ENCODE measurements at places on chromosomes 11 and 22.

GRCh38 chr11:16225623-16226022 lies 130.7 kb downstream of the SOX6 start:
- DNase-seq, result no peak

GRCh38 chr11:94134651-94135512 lies 6.2 kb downstream of the PANX1 start:
- DNase-seq, result peak; percentile 58

DNA sequence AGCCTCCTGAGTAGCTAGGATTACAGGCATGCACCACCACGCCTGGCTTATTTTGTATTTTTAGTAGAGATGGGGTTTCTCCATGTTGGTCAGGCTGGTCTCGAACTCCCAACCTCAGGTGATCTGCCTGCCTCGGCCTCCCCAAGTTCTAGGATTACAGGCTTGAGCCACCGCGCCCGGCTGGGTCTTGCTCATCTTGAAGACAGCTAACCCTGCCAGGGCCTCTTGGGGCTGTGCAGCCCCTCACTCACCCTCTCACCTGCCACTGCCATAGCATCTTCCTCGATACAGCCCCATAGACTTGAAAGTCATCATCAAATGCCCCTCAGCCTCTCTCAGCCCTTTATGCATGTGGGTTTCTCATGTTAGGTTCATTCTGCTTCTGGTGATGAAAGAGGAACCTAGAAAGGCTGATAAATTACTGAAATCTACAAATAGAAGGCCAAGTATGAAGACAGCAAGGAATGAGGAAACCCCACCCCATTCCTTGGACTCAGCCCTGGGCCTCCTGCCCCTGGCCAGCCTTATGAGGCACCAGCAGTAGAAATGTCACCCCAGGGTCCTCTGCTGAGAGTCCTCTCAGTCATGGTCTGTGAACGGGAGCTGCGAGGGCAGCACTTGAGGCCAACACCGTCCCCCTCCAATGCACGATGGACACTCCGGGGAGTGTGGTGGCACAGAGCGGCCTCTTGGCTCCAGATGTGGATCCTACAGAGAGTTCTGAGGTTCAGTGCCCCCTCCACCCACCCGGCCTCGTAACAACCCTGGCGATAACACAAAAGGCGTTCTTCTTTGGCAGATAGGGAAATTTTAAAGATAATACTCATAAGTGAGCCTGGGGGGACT lies 24.8 kb downstream of the SCGB1A1 start:
- no peak for DNase-seq

DNA sequence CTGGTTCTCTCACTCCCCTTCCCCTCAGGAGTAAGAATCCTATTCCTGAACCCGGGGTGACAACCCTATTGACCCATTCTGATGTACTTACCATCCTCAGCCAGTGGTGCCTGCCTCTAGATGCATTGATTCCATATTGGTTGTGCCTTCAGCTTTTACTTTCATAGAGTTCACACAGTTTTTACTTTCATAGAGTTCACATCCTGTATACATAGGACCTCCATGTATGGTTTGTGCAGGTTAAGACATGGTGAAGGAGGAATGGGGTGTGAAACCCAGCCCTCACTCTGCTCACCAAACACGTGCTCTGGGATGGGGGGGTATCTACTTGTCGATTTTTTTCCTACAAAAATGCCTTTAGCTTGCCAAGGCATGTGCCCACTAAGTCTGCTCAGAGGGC lies 105.6 kb upstream of the TBCEL start:
- DNase-seq, result no peak

DNA sequence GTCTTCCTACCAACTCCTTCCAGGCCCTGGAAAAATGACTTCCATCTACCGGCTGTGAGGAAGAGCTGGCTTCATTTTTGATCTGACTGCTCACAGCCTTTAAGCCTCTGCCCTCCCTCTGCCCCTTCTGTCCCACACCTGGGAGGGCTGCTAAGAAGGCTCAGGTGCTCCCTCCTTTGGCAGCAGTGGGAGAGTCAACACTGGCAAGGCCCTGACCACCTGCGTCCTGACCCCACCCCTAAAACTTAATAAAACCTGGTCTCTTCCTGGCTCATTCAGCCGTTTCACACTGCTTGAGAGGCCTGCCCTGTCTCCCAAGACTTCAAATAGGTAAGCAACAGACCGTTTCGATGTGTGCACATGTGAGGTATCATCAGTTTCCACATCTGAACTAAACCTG lies 52.1 kb upstream of the NFRKB start:
- DNase-seq, result no peak

DNA sequence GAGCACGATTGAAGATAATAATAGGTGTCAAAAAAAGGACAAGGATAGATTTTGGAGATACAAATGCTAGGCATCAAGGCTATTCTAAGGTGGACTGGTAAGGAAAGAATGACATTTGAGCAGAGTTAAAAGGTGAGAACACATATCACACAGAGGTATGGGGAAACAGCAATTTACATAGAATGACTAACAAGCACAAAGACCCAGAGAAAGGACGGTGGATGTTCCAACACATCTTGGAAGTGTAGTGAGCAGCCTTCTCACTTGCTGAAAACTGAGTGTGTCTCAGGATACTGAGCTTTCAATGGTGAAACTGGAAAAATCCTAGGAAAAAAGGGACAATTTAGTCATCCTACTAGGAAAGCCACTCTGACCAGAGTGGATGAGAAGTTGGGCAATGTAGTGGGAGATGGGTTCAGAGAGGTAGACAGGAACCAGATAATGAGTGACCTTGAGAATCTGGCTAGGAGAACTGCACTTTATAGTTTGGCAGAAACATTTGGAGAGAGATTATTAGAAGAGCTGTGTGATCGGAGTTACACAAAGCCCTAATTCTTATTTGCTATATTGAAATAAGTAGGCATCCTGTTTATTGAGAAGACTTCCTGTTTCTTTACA lies 706.0 kb downstream of the KCNA4 start:
- DNase-seq, result no peak

DNA sequence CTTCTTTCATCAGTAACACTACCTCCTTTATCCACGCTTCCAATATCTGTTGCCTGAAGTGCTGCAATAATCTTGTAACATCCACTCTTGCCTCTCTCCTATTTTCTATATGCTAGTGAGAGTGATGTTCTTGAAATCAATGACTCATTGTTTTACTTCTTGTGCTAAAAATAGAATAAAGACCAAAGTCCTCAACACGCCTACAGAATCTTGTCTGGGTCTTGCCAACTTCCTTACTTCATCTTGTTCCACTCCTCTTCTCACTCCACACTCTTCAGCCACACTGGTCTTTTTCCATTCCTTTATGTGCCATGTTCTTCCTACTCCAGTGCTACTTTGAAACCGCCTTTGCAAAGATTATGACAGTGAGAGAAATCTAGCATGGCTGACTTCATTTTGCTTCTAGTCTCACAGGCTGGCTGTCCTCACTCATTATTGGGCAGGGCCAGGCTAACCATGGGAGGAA lies 136.4 kb downstream of the CCDC81 start:
- DNase-seq, result no peak

Measured in stimulated activated naive CD8-positive, alpha-beta T cell treated with anti-CD3 and anti-CD28 coated beads, Interleukin-15, Interleukin-2, amounts not matched to agents 100 U/mL and 50 U/mL, for 24 hours (primary cell).